NCI-H1417 (cell line): ENCODE measurements at places on chromosomes 4 and X.

GRCh38 chrX:154459832-154460231 lies 1.8 kb downstream of the PLXNA3 start:
- DNase-seq, result no peak

DNA sequence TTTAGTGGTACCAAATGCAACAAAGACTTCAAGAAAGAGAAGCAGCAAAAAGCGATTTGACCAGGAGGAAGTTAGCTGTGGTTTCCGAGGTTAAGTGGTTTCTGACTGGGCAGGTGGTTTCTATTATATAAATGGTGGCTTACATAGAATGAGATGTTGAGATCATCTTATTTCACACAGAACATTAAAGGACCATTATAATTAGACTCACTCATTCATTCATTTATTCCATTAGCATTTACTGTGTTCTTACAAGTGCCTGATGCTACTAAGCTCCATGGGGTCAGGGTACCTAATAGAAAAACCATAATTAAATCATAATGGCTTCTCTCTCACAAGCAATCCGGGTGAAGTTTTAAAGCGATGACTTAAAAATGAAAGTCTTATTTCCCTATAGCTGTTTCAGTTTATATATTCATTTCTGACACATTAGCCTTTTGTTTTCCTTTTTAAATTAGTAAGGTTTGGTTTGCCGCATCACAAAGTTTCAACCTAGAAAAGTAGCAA lies 10.6 kb downstream of the TSPAN6 start:
- no peak for DNase-seq

DNA sequence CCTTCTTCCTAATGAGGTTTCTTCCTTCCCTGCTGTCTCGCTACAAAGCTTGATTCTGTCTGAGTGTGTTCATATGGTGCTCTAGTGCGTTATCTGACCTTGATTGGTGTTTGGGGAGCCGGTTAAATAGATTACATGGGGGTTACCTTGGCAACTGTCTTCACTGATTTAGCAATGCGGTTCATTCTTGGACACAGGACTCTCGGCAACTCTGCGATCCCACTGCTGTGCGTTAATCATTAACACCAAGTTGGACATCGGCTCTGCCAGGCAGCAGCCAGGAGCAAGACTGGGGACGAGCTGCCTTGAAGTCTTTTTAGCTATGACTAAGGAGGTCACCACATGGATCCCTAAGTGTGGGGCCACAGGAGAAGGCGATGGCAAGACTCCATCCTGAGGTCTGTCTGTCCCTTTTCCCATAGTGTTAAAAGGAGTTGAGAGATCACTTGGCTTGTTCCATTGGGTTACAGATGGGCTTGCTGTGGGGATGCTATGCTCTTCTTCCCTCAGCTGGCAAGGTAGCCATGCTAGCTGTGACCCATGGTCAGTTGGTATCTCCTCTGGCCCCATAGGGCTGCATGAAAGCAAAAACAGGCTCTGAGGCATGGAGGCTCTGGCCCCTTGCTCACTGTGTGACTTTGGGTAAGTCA lies 93.4 kb upstream of the MAMLD1 start:
- no peak for DNase-seq

DNA sequence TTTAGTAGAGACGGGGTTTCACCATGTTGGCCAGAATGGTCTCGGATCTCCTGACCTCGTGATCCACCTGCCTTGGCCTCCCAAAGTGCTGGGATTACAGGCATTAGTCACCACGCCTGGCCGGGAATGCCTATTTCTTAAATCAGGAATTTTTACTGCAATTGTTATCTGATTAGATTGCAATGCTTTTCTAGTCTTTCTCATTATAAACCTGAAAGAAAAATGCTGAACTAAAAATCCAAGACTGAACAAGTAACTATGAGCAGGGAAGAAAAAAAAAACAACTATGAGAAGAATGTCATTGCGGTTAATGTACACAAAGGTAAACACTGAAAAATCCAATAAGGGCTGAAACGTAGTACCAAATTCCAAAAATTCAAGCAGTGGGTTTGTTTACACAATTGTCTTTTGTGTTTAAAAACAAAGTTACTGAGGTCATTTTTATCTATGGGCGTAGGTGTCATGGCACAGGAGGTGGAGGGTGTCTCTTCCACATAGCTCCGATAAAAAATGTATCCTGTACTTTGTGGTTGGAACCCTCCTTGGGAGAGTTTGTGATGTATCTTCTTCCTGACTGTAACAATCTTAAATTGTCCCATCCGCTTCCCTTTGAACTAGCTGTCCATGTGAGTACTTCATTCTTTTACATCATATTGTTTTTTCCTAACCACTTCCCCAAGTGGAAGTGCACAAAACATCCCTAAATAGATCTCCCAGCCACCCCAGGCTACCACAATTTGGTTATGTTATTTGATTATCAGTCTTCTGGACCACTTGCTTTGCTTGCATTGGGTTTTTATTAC lies 11.1 kb upstream of the TMEM156 start:
- no peak for DNase-seq

GRCh38 chrX:109448282-109448938 lies 33.5 kb downstream of the GUCY2F start:
- DNase-seq, result no peak

GRCh38 chrX:150361070-150361776 lies 1.9 kb upstream of the MAMLD1 start:
- DNase-seq, result no peak

DNA sequence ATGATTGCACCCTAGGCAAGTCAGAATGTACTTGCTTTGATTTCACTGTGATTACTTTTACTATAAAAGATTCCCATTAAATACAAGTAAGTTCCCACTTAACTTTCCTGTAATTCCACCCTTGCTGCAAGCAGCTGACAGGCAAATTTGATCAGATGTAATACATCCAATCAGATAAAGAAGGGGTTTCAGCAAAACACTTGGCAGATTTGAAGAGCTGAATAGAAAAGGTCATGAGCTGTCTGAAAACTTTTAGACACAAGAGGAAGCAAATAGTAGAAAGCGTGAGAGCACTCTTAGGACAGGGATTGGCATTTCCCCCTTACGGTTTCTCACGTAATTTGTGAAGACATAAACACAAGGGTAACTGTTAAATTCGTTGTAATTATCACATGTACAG lies 22.8 kb downstream of the HSD17B13 start:
- DNase-seq, result no peak

DNA sequence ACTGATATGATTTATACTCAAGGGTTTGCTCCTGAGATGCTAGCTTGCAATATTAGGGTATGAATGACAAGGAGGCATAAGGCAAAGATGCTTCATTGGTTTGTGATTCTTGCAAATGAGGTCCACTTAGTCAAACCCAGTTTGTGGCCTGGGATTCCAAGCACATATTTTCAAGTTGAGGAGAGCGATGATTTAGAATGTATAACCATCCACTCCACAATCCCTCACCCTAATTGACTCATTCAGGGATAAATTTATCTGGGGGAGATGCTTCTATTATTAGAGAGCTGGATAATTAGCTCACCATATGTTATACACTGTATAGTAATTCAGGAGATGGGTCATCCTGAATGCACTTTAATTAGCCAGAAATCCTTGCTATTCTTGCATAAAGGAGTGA lies 118.3 kb upstream of the PUDP start:
- no peak for DNase-seq

DNA sequence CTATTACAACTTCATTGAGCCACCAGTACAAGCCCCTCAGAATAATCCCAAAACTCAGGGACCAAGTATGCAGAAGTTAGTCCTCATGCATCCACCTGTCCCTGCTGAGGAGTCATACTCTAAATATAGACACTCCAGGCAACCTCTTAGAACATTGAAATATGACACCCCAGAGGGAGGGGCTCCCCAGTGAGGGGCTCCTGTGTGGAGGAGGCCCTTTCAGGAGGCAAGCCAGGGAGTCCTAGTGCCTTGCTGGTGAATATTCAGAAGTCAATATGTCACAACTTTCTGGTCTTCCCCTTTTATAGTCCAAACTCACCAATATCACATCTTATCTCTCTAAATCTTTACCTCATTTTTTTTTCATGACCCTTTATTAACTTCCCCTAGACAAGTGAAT lies 1.6 kb upstream of the ARMCX6 start:
- peak; percentile 72 for DNase-seq

DNA sequence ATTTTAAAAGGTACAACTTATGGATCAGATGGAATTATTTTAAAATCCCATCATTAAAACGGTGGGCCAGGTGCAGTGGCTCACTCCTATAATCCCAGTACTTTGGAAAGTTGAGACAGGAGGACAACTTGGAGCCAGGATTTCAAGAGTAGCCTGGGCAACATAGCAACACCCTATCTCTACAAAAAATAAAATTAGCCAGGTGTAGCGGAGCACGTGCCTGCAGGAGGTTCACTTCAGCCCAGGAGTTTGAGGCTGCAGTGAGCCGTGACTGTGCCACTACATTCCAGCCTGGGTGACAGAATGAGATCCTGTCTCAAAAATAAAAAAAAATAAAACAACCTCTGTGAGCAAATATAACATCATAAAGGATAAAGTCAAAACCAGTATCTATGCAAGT lies 11.4 kb downstream of the ADH5 start:
- no peak for DNase-seq

DNA sequence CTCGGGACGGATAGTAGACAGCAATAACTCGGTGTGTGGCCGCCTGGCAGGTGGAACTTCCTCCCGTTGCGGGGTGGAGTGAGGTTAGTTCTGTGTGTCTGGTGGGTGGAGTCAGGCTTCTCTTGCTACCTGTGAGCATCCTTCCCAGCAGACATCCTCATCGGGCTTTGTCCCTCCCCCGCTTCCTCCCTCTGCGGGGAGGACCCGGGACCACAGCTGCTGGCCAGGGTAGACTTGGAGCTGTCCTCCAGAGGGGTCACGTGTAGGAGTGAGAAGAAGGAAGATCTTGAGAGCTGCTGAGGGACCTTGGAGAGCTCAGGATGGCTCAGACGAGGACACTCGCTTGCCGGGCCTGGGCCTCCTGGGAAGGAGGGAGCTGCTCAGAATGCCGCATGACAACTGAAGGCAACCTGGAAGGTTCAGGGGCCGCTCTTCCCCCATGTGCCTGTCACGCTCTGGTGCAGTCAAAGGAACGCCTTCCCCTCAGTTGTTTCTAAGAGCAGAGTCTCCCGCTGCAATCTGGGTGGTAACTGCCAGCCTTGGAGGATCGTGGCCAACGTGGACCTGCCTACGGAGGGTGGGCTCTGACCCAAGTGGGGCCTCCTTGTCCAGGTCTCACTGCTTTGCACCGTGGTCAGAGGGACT lies 5.7 kb upstream of the MSANTD1 start:
- peak; percentile 24 for DNase-seq

- DNase-seq, result peak; percentile 3
These were observed 67.1 kb downstream of the CBR4 start for GRCh38 chr4:168942985-168943384.

GRCh38 chr4:181176306-181176705 lies 1066.9 kb upstream of the TENM3 start:
- DNase-seq, result no peak

GRCh38 chrX:1524874-1525582 lies 12.0 kb downstream of the P2RY8 start:
- DNase-seq, result no peak

DNA sequence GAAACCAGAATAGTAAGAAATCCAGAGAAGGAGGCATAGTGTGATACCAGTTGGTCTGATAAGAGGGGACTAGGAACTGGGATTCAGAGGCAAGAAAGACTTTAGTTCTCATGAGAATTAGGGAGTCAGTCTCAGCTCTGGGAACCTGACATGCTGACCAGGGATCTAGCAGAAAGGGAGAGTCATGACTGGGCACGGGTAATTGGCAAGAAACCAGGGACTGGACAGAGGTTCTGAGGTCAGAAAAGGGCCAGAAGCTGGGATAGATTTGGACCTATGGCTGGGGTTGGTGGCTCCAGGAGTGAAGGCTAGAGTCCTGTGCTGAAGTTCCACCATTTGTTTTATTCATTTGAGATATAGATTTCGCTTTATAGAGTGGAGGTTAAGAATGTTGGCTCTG lies 110.2 kb upstream of the C1GALT1C1 start:
- DNase-seq, result no peak

- DNase-seq, result peak; percentile 70
These were observed 422.0 kb upstream of the CNKSR2 start for GRCh38 chrX:20952180-20952579.

- DNase-seq, result no peak
These were observed 804.2 kb upstream of the FRG1 start for GRCh38 chr4:189136462-189136861.

GRCh38 chr4:8906668-8906970 lies 35.0 kb upstream of the HMX1 start:
- no peak for DNase-seq

- DNase-seq, result no peak
These were observed 23.7 kb upstream of the UBA1 start for GRCh38 chrX:47169726-47170515.

DNA sequence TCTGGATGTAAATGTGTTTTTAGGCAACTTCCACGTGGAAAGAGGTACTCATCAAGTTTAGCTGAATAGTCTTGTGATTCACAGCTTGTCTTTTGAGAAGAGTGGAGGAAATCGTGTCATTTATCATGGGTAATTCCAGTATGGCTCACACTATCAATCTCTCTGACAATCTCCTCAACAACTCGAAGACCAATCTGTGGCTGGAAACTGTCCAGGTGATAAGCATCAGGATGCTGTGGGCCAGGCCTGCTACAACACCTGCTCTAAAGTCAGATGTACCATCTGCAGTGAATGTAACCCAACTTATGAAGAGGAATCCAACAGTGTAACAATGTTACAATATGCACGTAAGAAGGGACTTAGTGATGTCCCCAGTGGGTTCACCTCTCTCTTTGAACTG lies 132.1 kb upstream of the GK2 start:
- no peak for DNase-seq

GRCh38 chr4:174437324-174437723 lies 85.0 kb downstream of the HPGD start:
- DNase-seq, result no peak

- DNase-seq, result no peak
These were observed 161.8 kb downstream of the RPA4 start for GRCh38 chrX:97045470-97045869.

- no peak for DNase-seq
These were observed 16.5 kb upstream of the ENPP6 start for GRCh38 chr4:184234155-184234554.

DNA sequence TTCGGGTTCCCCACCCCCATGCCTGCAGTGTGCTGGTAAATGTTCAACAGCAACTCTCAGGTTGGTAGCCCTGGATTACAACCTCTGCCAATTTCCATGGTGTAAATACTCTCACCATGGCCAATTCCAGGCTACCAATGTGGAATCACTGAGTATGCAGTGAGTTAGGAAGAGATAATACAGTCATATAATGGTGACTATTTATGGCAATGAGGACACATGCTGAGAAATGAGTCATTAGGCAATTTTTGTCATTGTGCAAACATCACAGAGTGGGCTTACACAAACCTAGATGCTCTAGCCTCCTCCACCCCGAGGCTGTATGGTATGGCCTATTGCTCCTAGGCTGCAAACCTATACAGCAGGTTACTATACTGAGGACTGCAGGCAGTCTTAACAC lies 4.6 kb upstream of the CLDN24 start:
- no peak for DNase-seq

DNA sequence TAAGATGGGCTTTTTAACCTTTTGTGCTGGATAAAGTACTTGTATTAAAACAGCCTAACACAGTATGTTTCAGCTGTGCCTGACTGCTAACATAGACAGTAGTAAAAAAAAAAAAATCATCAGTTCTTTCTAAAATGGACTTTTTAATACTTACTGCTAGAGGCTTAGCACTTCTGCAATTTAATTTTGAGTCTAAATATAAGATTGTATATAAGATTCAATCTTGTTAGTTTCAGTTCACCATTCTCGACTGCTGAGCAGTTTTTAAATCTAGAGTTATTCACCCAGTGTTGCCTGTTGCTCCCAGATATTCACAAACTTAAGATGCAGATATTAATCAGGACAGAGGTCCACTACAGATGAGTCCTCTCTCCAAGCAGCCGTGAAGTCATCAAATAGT lies 6.8 kb downstream of the PLA2G12A start:
- DNase-seq, result no peak
